ENCODE measurements at places on chromosomes 16 and 17.

GRCh38 chr17:6444571-6445335, 498 bp downstream of the PIMREG start:
- DNase-seq = no peak

GRCh38 chr16:75380870-75381269, 52.4 kb downstream of the CFDP1 start:
- no peak for DNase-seq

DNA sequence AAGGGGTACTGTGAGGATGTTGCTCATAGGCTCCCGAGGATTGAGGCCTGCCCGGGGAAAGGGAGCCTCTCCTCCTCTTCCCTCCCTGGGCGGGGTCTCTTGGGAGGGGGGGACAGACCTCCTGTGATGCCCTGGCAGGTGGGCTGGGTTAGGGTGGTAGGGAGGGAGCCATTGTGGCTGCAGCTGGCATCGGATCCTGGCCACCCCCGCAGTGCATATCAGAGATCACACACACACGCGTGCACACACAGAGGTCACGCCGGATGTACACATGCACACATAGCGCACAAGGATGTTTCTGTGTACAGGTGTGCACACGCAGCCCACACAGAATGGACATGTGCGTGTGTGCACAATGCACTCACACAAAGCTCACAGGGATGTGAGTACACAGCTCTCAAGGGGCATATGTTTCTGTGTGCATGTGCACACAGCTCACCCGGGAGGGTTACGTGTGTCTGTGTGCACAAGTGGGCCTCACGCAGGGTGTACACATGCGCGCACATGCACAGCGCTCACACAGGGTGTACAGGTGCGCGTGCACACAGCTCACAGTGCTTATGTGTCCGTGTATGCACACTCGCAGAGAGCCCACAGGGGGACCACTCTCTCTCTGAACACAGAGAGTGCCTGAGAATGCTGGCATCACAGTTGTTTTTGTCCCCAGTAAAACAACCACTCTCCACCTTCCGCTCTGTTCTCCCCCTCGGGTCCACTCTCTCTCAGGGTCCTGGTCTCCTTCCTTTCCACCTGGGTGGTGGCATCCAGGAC, 2.4 kb downstream of the GJD3 start:
- no peak for DNase-seq

DNA sequence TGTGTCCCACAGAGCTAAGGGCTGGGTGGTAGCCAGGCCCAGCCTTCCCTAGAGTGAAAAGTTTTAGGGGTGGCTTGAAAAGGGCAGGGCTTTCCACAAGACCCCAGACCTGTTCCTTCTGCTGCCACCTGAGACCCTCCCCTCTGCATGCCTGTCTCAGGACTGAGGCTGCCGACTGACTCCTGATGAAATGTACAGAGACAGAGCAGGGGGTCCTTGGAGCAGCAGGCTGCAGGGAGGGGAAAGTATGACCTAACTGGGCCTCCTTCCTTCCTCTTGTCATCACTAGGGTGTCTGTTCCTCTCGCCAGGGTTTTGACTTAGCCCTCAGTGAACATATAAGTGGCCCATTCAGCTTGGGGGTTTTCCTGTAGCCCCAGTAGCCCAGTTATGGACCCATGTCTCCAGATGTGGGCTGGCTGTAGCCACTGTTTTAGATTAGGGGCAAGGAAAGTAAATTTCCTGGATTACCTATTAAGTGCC, 14.9 kb upstream of the NFATC3 start:
- DNase-seq = no peak

GRCh38 chr17:81066771-81067315, 31.9 kb downstream of the BAIAP2 start:
- no peak for DNase-seq

- no peak for DNase-seq
These were observed 606.3 kb downstream of the KCNJ2 start for GRCh38 chr17:70775679-70776078.

Measured in CD4-positive, alpha-beta T cell treated with Interferon gamma for 1 hour (primary cell).